Activated CD4-positive, alpha-beta T cell treated with anti-CD3 and anti-CD28 coated beads, Interleukin-2, amount 50 U/mL, for 1 hour (primary cell): ENCODE measurements at places on chromosomes 1 and 21.

GRCh38 chr1:205575294-205575885 lies 56.4 kb downstream of the ELK4 start:
- DNase-seq = no peak

GRCh38 chr1:55164906-55165305 lies 50.3 kb downstream of the USP24 start:
- DNase-seq = no peak

GRCh38 chr21:38384675-38385426 lies 113.4 kb downstream of the ERG start:
- no peak for DNase-seq

DNA sequence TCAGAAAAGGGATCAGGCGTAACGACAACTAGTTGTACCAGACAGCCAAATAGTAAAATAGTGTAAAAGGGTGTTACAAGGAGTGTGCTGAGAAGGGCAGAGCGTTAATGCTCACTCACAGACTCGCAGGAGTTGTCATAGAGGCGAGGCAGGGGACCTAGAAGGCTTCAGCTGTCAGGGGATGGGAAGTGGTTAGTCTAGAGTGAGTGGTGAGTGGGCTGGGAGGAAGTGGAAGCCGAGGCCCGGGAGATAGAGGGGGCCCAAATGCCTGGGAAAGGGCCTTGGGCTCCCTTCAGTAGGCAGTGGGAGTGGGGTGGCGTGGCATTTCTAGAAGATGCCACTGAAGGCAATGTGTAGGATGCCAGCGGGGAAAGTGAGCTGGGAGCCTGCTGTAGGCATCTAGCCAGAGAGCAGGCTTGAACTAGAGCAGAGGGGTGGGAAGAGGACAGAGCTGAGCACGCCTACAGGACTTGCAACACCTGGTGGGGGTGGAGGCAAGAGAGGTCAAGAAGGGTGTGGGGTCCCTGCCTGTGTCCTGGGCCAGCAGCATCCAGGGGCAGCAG lies 10.3 kb downstream of the SLC6A17 start:
- no peak for DNase-seq

GRCh38 chr1:200642481-200642880 lies 21.9 kb upstream of the KIF14 start:
- DNase-seq = no peak
